Epithelial cell of esophagus (primary cell): ENCODE measurements at places on chromosomes 3 and 15.

DNA sequence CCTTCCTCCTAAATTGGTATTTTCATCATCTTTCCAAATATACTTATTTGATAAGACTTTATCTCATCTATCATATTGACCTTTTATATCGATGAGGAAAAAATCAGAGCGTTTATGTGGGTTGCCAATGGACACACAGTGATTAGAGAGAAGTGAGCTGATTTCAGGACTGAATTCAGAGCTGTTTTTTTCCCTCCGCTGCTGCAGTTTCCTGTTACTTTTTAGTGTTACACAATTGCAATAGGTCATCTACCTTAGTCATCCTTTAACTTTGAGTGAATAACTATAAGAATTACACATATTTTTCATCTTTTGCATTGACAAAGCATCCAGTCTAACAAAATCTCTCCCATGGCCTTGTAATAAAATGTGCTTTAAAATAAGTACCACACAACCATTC lies 266.3 kb upstream of the CNTN4 start:
- DNase-seq, result no peak

GRCh38 chr3:15932348-15933300 lies 134.8 kb upstream of the ANKRD28 start:
- DNase-seq, result no peak

- no peak for DNase-seq
These were observed 155.3 kb upstream of the MRPL3 start for GRCh38 chr3:131658115-131658514.

GRCh38 chr15:80844011-80844732 lies 65.0 kb downstream of the CEMIP start:
- peak; percentile 85 for DNase-seq

- no peak for DNase-seq
These were observed 328.8 kb upstream of the THBS1 start for GRCh38 chr15:39252134-39252470.

GRCh38 chr3:114155370-114155821 lies 23.5 kb downstream of the DRD3 start:
- peak; percentile 32 for DNase-seq

- DNase-seq, result no peak
These were observed 96.3 kb downstream of the SOX2 start for GRCh38 chr3:181808053-181808452.

DNA sequence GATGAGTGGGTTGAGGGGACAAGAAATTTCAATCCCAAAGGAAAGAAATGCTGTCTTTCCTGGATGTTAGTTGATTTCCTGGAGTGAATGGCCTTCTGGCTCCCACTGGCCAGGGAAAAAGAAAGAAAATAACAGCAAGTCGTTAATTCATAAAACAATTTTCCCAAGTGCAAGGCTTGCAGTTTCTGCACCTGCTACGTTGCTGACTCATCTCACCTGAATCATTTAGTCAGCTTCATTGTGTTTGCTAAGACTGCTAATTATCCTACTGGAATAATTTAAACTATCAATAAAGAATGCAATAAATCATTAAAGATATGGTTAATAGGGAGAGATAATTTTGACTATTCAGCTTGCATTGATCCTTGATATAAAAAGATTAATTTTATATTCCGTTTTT lies 387.6 kb downstream of the ROBO2 start:
- peak; percentile 34 for DNase-seq

GRCh38 chr15:63107895-63108546 lies 13.6 kb upstream of the LACTB start:
- DNase-seq, result peak; percentile 17

GRCh38 chr3:7562892-7563291 lies 702.0 kb downstream of the GRM7 start:
- DNase-seq, result peak; percentile 85

- no peak for DNase-seq
These were observed 25.4 kb upstream of the SPPL2A start for GRCh38 chr15:50790778-50791453.

DNA sequence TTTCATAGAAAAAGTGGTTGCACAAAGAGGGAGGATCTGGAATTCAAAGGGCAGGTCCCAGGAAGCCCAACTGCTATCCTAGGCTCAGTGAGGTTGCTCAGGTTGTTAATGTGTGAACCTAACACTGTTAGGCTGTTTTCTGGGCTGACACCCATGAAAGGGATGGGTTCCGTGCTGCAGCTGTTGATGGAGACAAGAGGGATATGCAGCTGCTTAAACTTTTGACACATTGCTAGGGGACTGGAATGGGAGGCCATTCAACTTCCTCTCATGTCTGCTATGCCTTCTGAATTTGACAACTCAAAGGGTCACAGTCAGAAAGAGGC lies 198.0 kb upstream of the NR2E3 start:
- DNase-seq, result no peak

- DNase-seq, result no peak
These were observed 12.9 kb downstream of the ZIC4 start for GRCh38 chr3:147393261-147393942.

DNA sequence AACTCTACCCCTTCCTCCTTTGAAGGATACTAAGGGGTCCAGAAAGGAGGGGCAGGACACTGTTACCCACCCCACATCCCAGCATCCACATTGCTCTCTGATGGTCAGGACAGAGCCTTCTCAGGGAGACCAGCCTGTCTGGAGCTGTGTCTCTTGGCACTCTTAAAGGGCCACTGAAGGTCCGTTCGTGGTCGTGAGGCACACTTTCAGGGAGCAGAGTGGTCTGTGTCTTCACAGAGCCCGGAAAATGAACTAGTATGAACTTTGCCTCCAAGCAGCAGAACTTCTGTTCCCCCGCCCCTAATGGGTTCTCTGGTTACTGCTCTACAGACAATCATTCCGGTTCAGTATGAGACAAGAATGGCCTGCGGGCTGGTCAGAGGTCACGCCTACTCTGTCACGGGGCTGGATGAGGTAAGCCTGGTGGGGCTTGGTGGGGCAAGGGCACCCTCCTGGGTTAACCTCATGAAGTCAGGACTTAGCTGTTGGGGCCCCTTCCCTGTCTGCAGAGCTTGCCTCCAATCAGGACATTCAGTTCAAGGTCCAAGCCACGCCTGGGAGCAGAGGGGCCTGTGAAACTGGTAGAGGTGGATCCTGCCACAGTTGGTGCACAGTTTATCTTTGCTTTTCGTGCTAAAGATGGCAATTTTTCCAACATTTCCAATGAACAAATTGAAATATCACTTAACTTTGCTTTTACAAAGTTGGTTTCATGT lies 33.2 kb downstream of the CAPN3 start:
- no peak for DNase-seq

- DNase-seq, result no peak
These were observed 641.8 kb upstream of the ZNF385D start for GRCh38 chr3:22392859-22393258.

- DNase-seq, result peak; percentile 59
These were observed 25.6 kb upstream of the KBTBD12 start for GRCh38 chr3:127889461-127889863.

DNA sequence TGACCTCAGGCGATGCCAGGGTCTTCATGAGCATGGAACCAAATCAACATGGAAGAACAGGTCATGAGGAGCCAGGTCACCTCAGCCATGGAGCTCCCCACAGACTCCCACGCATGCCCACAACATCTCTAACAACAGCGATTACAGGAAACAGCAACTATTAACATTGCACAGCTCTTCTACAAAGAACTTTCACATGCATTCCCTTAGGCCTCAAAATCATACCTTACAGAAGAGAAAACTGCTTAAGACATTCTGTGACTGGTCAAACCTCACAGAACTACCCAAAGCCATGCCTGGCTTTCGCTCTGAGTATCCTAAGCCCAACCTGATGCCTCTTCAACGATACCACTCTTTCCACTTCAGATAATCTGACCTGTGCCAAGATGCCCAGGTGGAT lies 117.8 kb downstream of the OXNAD1 start:
- DNase-seq, result no peak

- DNase-seq, result peak; percentile 78
These were observed 722 bp upstream of the ZXDC start for GRCh38 chr3:126476166-126477060.

GRCh38 chr3:21436835-21437234 lies 314.2 kb downstream of the ZNF385D start:
- DNase-seq, result no peak

- no peak for DNase-seq
These were observed 35.3 kb downstream of the KCNH8 start for GRCh38 chr3:19183584-19183983.

- DNase-seq, result no peak
These were observed 71.7 kb upstream of the TMEM115 start for GRCh38 chr3:50430950-50431435.

GRCh38 chr3:52774066-52774713 lies 3.2 kb upstream of the ITIH1 start:
- DNase-seq, result no peak

DNA sequence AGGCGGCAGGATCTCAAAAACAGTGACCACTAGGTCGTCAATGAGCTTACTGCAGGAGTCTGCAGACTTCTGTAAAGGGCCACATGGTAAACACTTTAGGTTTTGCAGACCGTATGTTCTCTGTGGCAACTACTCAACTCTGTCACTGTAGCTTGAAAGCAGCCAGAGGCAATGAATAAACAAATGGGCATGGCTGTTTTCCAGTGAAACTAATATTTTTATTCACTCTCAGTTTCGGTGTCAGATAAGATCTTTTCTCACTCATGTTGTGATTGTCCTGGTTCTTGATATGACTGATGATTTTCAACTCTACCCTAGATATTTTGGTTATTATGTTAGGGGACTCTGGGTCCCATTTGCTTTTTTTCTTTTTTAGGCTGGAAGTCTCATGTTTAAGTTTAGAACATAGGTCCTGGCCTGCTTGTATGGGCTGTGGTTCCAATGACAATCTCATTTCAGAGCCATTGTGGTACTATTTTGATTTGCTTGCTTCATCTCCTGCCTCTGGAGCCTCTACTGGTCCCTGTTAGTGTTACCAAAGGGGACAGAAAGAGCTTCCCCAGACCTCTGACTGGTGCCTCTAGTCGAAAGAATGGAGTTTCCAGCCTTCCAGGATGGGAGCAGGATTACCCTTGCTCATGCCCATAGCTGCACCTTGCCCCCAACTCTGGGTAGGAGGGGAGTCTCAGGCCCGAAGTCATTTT lies 222.0 kb downstream of the STT3B start:
- no peak for DNase-seq

DNA sequence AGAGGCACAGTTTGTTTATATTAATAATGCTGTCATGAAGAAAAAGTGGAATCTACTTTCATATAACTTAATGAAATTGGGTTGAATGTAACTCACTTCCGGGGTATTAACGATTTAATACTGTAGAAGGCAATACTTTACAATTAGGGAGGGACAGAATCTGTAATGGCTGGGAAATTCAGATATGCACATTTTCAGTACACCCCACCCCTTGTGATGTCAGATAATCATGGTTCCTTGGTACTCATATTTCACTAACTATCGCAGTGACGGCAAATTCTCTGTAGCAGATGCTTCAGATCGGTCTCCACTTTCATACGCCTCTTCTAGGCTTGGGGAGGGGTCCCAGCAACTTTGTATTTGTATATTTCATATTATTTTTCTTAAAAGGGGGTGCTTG lies 207.3 kb downstream of the GABRB3 start:
- DNase-seq, result no peak

- no peak for DNase-seq
These were observed 858.5 kb upstream of the CFAP20DC start for GRCh38 chr3:59908280-59908679.

DNA sequence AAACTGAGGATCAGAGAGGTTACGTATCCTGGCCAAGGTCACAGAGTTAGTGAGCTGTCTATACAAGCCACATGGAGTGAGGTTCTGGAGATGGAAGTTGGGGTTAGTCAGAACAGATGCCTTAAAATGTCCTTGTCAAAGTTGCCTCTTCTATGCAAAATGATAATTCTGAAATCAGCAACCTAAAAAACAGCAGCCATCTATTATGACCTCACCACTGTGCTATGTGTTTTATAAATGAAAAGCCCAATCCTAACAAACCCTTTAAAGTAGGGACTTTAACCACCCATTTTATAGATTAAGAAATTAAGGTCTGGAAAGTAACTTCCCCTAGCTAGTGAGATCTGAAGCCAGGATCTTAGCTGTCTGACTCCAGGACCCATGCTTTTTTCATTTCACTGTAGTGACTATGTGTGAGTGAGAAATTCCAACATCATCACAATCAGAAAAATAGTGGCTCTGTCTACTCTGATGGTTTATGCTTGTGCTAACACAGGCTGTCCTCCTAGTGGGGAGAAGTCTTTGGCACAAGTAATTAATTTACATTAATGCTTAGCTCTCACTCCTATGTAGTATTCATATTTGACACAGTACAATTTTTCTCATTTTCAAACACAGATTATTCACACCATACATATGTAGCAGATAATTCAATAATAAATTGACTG lies 143.6 kb downstream of the ANO10 start:
- DNase-seq, result no peak

DNA sequence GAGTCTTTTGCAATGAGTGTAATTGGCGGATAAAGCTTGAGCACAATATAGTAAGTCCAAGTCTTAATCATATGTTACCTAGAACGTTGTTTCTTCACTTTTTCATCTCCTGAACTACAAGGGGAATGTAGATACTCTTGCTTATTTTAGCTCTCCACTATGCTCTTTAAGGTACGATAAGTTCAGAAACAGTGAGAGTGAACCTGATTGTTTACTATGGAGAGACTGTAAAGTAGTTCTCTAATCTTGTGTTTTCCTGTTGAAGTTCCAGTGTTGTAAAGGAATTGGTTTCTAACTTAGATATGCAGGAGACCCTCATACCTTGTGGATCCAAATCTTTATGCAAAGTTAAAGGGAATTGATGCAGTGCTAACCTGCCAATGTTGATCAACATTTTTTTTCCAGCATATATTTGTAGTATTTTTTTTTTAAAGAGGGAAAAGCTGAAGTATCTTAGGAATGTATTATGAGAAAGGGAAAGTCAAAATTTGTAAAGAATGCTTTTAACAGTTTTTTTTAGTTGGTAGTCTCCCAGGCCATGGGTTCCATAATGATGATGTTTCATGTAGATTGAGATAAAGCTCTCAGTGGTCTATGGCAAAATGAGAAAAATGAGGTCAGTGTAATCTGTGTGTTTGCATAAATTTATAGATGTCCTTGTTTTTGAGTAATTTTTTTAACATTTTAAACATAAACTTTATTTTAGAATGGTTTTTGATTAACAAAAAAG lies 14.9 kb downstream of the ATP11B start:
- no peak for DNase-seq

- no peak for DNase-seq
These were observed 11.8 kb upstream of the PP2D1 start for GRCh38 chr3:20023623-20024405.

GRCh38 chr15:73872346-73872745 lies 1.0 kb upstream of the TBC1D21 start:
- peak; percentile 12 for DNase-seq

GRCh38 chr3:45838466-45838865 lies 3.5 kb downstream of the LZTFL1 start:
- DNase-seq, result no peak

- peak; percentile 70 for DNase-seq
These were observed 156.5 kb upstream of the LPP start for GRCh38 chr3:187997490-187997889.

GRCh38 chr15:52256366-52256765 lies 39.2 kb downstream of the MYO5C start:
- peak; percentile 77 for DNase-seq

- no peak for DNase-seq
These were observed 31.9 kb upstream of the CSPG5 start for GRCh38 chr3:47610583-47610982.
